ENCODE measurements at places on chromosomes 2 and 18. TPM values are rescaled to one million over a fixed set of nuclear protein-coding genes. Genes with fewer than 3 reads are reported as not detected.

CEP192 gene
- 46.2 TPM for polyA plus RNA-seq

HMSD gene
- 1.6 TPM for polyA plus RNA-seq

GRCh38 chr2:15796167-15796942 lies 144.0 kb upstream of the MYCN start:
- no peak for DNase-seq

DNA sequence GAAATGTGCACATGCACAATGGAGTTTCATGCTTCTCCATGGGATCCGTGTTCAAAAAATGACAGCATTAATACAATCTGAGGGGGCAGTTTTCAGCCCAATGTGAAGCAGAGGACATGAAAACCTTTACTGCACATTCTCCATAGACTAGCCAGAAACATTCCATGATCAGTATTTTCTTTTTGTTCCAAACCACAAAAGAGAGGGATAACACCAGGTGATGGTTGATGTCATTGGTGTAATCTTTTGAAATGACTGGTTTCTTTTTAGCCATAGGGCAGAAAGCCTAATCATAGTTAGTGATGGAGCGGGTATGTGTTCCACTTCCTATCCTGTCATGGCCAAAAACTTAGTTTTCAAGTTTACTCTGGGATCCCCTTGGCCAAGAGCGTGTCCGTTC lies 1.8 kb upstream of the KYNU start:
- no peak for DNase-seq

DNA sequence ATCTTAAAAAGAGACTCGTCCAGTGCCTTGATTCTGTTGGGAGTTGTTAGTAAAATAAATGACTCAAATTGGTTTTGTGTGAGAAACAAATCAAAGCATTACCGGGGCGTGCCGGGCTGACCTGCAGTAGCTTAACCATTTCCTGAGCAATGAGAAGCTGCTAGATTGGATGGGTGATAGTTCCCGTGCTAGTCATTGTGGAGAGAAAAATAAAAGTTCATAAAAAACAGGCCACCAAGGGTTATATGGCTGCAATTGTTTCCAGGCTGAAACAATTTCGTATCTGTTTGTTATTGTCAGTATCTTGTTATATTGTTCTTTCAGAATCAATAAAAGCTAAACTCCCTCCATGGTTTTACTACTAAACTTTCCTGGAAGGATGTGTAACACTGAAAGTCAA lies 314.4 kb downstream of the MTX2 start:
- DNase-seq = no peak

DNA sequence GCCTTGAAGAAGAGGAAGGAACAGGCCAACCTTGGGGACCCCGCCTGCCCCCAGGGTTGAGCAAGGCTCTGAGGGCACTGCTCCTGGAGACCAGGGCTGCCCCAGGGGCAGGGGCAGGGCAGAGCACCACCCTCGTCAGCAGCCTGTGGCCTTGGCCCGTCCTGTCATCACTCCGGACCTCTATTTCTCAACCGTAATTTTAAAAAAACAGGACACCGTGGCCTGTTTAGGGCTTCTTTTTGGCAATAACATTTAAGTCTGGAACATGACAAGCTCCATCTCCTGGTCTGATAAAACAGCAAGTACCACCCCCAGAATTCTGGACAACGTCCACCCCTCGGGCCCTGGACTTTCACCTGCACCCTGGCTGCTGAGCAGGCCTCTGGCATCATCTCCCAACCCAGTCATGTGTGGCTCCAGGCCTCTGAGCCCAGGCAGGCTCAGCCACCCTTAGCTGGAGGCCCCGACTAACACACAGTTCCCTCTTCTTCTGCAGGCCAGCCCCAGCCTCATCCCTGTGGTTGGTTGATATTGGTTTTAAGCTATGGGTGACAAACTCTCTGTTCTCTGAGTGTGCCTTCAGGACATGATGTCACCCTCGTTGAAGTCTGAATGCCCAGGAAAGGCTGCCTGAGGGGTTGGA lies 22.6 kb upstream of the ID2 start:
- no peak for DNase-seq

All from right renal cortex interstitium (tissue), 3 donors.